ENCODE measurements at places on chromosomes 1 and 21.

DNA sequence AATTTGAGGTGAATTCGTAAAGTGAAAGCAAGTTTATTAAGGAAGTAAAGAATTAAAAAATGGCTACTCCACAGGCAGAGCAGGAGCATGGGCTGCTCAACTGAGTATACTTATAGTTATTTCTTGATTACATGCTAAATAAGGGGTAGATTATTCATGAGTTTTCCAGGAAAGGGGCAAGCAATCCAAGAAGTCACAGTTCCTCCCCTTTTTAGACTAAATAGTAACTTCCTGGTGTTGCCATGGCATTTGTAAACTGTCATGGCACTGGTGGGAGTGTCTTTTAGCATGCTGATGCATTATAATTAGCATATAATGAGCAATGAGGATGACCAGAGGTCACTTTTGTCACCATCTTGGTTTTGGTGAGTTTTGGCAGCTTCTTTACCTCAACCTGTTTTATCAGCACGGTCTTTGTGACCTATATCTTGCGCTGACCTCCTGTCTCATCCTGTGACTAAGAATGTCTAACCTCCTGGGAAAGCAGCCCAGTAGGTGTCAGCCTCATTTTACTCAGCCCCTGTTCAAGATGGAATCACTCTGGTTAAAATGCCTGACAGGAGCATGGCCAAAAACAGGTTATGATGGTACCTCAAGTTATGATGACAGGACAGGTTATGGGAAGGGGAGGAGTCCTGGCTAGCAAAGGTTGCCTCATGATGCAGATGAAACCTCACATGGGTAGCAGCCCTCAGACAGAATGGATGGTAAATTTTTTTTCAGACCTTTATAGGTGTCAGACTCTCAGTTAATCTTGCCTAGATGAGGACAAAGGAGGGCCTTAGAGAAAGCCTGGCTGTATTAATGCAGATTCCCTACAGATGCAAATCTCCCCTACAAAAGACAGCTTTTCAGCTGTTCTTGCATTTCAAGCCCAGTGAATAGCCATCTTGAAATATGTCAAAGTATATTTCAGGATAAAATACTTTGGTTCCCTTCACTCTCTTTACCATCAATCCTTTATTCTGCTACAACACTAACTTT, 49.7 kb downstream of the SIPA1L2 start:
- DNase-seq: no peak

GRCh38 chr1:23472351-23473036, 11.5 kb downstream of the ASAP3 start:
- DNase-seq: no peak

- no peak for DNase-seq
Measured at GRCh38 chr1:230044729-230045128, 22.3 kb upstream of the GALNT2 start.

- DNase-seq: no peak
Measured at GRCh38 chr1:168100315-168101002, 36.3 kb downstream of the GPR161 start.

DNA sequence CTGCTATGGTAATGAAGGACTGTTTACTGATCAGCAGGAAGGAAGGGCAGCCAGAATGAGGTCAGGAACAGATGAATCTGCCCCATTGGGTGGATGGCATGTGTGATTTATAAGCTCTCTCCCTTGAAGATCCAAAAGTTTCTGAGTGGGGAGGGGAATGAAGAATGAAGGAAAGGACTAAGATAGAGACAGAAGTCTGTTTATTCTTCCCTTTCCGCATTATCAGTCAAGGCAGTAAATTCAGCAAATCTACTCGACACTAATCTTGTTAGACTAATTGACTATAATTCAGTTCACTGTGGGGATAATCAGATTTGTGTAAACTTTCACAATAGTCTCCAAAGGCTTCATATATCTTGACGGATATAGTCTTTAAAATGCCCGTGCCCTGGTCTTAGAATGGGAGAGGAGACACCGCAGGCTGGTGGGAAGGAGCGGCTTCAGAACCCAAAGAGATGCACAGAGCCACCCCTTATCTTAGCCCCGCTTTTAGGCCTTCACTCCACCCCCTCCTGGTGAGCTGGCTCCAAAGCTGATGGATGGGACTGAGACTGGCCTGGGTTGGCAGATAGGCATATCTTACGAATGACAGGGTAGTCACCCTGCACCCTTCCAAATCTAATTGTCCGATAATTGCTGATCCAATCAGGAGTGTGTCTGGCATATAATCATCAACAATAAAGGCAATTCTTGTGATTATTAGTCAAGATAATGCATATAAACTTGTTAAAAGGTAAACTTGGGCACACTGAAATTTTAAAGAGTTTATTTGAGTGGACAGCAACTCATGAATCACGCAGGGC, 76.0 kb upstream of the PPM1J start:
- no peak for DNase-seq

DNA sequence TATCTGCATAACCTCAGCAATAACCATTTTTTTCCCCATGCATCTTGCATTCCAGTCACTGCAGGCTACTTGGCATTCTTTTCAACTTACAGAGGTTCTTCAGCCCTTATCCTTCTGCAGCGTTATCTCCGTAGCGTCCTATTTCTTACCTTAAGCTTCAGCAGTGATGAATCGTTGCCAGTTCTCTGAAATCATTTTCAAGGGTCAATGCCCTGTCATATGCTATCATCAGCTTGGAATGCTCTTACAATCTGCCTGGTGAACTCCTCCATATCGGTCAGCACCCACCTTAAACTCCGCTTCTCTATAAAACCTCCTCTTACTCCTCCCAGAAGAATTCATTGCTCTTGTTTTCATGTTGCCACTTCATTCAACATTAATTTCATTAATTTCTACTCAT, 105.1 kb upstream of the DPH5 start:
- no peak for DNase-seq

GRCh38 chr1:245070836-245071615, 83.8 kb upstream of the KIF26B start:
- no peak for DNase-seq

DNA sequence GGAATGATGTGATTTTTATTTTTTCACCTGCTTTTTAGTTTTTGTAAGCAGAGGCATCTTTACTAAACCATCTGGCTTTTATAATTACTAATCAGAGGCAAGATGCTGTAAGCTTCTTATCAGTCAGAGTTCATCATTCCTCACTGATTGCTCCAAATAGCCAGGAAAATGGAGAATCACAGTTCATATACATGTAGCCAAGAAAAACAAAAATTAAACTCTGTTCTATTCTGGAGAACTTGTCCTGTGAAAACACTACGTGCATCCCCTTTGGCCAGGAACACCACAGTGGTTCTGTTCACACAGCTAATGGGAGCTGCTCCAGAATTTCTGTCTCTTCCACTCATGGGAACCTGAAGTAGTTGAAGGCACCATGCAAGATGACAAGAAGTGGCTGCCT, 725.5 kb upstream of the CHRM3 start:
- no peak for DNase-seq

DNA sequence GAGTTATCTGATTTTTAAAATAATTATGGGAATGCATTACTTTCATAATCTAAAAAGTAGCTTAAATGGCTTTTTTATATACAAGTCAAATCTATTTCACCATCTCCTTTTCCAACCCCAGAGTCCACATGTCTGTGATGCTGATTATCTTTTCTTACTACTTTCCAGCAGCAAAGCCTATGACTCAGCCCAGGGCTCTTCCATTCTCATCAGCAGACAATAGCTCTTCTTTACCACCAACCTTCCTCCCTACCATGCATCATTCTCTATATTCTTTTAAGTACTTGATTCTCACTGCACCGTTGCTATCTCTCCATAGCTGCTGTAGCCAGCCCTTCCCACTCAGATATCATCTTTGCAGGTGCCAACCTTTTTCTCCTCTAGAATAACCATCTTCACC, 61.3 kb downstream of the OVGP1 start:
- no peak for DNase-seq

- no peak for DNase-seq
Measured at GRCh38 chr1:178143730-178144690, 50.1 kb downstream of the RASAL2 start.

- peak; percentile 57 for DNase-seq
Measured at GRCh38 chr21:27329255-27329851, 362.5 kb upstream of the ADAMTS5 start.

DNA sequence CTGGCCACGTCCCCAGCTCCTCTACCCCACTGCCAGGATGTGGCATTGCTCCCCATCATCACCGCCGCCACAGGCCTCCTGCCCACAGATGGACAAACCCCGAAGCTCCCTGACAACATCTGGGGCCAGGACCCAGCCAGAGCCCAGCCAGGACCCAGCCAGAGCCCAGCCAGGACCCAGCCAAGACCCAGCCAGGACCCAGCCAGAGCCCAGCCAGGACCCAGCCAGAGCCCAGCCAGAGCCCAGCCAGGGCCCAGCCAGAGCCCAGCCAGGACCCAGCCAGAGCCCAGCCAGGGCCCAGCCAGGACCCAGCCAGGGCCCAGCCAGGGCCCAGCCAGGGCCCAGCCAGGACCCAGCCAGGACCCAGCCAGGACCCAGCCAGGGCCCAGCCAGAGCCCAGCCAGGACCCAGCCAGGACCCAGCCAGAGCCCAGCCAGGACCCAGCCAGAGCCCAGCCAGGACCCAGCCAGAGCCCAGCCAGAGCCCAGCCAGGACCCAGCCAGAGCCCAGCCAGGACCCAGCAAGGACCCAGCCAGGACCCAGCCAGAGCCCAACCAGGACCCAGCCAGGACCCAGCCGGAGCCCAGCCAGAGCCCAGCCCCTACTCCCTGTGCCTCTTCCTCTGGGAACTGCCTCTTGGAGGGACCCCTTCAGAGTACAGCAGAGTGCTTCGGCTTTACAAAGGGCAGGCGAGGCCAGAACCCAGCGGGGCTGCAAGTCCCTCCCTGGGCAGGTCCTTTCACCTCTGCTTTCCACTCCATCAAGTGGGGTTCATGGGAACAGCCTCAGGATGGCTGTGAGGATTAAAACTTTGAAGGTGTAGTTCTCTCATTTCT, 43.7 kb downstream of the DISP3 start:
- no peak for DNase-seq

- no peak for DNase-seq
Measured at GRCh38 chr1:188023206-188023605, 1194.5 kb downstream of the PLA2G4A start.

Data from left renal pelvis (tissue), 4 donors.